ENCODE measurements at places on chromosomes 2 and 18.
A peak's percentile ranks its signal among the peaks of the same experiment; 100 is the strongest.

GRCh38 chr2:42754776-42755140 is 9.2 kb downstream of the OXER1 start:
- peak; percentile 83 for DNase-seq

GRCh38 chr2:221635949-221636348 is 63.8 kb upstream of the EPHA4 start:
- DNase-seq = no peak

DNA sequence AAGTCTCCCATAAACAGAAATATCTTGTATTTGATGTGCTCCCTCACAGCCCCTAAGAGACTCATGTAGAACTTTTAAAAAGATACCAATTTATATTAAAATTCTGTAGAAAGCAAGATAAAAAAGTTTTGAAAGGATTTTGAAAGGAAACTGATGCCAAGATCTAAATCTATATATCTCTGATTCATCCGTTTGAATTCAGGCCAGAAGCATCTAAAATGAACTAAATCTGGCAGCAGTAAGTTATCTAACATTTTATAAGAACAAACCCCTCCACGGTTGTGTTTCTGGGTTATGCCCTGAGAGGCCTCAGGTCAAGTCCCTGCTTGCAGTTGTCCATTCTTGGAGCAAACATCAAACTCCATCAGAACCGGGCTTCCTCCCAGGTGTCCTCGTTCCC is 165.8 kb downstream of the FBXO15 start:
- no peak for DNase-seq

GRCh38 chr2:156191527-156191926 is 141.0 kb downstream of the NR4A2 start:
- no peak for DNase-seq

DNA sequence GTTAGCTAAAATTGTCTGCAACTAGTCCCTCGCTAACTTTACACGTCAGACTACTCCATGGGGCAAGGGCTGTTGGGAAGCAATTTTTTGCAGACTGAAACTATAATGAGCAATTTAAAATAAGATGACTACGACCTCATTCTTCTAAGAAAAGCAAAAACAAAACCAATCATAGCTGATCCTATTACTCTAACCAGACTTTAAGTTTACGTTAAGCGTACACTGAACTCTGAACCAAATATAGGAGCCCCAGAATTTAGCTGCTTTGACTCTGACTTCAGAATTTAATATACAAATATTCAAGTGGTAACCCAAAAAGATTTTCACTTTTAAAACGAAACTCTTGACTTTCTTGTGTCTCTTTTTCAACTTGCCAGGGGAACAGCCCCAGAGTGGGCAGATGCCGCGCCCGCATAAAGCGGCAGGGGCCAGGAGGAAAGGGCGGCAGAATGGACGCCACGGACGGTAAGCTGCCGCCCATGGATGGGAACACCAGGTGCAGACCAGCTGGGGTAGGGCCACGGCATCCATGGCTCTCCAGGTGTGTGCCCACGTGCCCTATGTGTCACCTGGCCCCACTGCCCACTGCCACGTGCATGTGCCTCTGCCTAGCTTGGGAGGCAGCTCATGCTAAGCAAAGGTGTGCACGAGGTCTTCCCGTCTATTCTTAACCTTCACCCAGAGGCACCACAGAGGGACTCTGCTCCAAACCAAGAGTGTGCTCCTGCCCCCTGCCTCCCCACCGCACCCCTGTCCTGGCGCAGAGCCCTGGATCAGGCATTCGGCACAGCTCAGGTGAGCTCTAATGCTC is 217.6 kb downstream of the HDAC4 start:
- no peak for DNase-seq

DNA sequence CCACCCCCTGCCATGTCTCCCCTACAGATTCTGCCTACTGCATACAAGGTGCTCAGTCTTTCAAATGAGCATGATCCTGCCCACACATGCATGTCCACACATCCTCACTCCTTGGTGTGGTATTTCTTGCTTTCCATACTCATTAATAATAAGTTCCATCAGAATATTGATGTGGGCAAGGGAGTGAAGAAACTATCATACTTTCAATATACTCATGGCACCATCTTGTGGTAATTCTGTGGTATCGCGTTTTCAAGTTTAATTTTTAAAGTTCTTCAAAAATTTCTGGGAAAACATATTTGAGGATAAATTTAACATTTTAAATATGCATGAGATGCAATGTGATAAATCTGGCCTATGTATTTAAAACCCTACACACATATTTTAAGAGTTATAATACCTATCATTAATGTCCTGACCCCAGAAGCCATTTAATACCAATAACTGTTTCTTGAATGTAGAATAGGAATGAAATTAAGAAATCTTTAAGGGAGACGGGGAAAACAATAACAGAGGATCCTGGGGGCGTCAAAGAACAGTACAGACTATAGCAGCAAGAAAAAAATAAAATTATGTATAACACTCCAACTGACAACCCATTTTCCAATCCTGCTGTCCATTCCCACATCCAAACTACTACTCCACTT is 110.1 kb downstream of the ZNF385B start:
- DNase-seq = no peak

GRCh38 chr18:58955738-58956137 is 91.1 kb downstream of the ZNF532 start:
- no peak for DNase-seq

GRCh38 chr2:159232456-159233170 is 53.9 kb downstream of the WDSUB1 start:
- DNase-seq = no peak

GRCh38 chr2:191854382-191855372 is 7.8 kb upstream of the CAVIN2 start:
- no peak for DNase-seq

DNA sequence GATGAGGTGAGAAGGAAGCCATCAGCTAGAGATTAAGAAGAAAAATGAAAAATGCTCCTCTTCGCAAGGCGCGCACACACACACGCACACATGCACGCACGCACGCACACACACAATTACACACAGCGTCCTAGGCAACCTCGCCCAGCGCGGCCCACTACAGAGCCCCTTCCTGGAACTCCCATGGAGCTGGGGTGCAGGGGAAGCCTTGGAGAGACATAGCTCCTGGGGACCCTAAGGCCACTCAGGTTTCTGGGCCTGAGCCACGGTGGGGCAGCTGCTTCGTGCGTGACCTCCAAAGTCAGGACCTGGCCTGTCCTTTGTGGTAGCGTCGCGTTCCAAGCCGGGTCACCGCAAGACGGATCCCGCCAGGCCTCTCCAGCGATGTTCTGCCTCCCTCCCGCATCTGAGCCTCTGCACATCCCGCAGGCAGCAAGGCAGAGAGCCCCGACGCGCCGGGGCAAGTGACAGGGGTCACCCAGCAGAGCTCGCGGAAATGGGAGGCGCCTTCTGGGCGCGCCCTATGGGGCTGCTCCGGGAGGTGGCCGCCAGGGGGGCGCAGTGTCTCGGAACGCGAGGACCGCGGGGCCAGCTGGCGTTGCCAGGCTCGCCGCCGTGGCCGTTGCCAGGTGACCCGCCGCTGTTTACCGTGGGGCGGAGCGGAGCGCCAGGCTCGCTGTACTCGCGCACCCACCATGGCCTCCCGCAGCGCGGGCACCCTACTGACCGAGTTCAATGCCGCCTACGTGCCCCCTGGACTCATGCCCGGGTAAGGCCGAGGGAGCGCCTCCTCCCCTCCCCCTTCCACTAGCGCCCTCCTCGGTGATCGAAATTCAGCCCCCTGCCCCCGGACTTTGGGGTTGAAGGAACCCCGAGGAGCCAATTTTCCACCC is 79.0 kb downstream of the CIB4 start:
- DNase-seq = no peak

DNA sequence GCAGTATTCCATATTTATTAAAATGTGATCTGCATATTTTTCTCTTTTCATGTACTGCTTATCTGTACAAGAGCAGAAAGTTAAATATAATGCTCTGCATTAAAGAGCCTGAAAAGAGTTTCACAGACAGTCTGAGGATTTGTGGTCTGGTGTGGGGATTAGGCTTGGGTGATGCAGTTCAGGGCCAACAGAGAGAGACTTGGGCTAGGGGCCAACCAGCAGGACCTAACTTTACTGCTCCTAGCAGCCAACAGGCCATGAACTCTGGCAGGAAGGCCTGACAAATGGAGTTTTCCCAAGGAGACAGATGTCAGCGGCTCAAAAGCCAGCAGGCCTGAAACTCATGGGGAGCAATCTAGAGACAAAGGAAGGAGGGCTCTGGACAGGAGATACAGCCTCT is 169.6 kb downstream of the LRRTM1 start:
- DNase-seq = no peak

DNA sequence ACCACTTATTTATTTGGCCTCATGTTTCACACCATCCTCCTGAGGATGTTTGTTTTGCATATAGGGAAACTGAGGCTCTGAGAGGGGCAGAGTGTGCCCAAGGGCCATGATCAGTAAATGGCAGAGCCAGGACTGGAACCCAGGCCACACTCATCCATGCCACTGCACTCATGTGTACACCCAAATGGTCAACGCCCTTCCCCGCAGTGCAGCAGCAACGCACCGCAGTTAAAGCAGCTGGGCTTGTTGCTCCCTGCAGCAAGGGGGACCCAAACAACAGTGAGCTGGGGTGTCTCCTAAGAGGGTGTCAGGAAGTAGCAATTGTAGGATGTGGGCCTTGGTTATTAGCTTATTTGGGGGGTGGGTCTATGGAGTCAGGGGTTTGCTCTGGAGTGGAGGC is 36.6 kb downstream of the ZAP70 start:
- no peak for DNase-seq

DNA sequence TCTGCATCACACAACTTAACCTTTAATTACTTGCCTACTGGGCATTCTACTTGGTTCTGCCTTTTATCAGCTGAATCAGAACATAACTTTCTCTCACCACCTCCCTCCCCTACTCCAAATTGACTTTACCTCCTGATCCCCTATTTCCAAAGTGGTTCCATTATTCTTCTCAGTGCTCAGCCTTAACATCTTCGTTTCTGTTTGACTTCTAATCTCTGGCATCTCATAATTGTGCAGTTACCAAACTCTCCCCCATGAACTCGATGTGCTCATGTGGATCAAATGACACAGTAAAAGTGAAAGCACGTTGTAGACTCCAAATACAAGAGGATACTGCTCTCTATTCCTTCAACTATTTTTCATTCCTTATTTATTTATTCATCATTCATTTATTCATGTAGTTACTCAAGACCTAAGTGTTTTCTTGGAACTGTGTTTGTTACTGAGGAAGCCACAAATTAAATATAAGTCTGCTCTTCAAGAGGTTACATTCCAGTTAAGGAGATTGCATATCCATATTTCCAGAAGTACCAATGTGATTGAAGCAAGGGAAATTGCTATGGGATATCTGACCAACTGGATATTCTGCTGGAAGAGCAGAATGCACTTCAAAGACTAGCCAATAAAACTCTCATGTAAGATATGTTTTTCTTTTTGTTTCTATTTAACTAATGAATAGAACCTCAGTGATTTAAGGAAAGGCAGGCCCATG is 158.8 kb downstream of the TMEFF2 start:
- no peak for DNase-seq

- DNase-seq = no peak
These were observed 31.3 kb downstream of the HPCAL1 start for GRCh38 chr2:10333966-10334365.

- no peak for DNase-seq
These were observed 865.9 kb upstream of the VRK2 start for GRCh38 chr2:57180678-57181077.

GRCh38 chr2:159605441-159606178 is 10.7 kb downstream of the BAZ2B start:
- no peak for DNase-seq

GRCh38 chr2:59959944-59960343 is 593.5 kb downstream of the BCL11A start:
- DNase-seq = no peak

DNA sequence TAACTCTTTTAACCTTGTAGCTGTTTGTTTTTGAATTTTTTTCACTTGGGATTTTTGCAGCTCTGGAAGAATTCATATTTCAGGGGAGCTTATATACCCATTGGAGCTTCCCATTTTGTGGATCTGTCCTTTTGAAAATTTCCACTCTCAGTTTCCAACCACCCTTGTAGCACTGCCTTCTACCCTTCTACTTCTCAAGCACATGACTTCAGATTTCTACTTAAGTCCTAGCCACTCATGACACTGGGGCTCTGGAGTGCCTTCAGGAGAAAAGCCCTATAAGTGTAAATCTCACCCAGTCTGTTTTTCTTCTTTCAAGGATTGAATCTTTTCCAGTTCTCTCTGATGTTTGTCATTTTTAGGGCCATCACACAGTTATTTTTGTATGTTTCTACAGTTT is 283.7 kb upstream of the KCNH7 start:
- no peak for DNase-seq

GRCh38 chr2:20400787-20401488 is 45.9 kb upstream of the RHOB start:
- no peak for DNase-seq
